Esophagus squamous epithelium (tissue), 5 donors: ENCODE measurements at places on chromosomes 1 and 21.

DNA sequence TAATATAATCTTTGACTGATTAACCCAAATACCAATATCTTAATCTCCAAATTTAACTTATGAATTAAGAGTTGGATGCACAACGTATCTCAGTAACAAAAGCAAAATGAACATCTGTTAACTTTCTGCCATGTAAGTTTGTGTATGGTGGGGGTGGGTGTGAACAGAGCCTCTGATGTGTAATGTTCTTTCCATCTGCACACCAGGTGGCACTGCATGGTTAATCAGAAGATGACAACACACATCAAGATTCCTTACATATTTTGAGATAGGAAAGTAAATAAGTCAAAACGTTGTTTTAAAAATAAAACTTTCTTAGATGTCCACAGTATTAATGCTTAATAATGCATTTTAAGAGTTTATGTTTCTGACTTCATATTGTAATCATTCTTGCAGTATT is 251.9 kb downstream of the DPYD start:
- DNase-seq, result no peak

GRCh38 chr1:18900303-18900841 is 2.0 kb downstream of the ALDH4A1 start:
- no peak for DNase-seq

- DNase-seq, result no peak
Measured at GRCh38 chr1:71232786-71233185, 152.0 kb upstream of the ZRANB2 start.

DNA sequence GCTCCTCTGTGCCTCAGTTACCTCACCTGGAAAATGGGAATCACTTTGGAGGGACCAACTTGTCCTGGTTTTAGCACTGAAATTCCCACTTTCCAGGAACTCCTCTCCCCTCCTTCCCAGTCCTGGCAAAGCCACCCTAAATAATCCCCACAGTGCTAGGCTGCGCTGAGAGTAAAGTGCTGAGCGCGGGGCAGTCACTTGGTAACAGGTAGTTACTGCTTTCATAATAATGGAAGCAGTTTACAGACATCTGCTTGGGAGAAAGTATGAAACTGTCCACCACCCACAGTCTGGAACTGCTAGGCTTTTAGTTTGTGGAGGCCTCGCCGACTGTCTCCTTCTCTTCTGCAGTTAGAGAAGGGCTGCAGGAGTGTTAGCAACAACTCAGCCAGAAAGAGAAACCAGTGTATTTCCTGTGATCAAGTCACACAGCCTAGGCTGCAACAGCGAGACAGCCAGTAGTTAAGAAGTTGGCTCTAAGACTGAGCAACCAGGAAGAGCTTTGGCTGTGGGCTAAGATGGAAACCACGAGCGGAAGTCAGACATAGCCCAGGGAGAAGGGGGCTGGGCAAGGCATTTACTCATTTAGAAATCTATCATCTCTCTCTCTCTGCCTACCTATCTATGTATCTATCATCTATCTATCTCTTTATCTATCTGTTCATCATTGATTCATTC is 30.8 kb upstream of the ABCG1 start:
- no peak for DNase-seq

DNA sequence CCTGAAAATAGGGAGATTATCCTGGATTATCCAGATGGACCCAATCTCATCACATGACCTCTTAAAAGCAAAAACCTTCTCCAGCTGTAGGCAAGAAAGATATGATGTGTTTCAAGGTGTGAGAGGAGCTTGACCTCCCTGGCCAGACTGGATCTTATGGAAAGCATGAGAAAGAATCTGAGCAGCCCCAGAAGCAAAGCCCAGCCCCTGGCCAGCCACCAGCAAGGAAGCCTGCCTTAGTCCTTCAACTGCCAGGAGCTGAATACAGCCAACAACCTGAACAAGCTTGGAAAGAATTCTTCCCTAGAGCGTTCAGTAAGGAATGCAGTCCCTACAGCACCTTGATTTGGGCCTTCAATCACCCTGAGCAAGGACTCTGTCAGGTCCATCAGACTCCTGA is 375.0 kb upstream of the CHRM3 start:
- no peak for DNase-seq

- no peak for DNase-seq
Measured at GRCh38 chr1:63888984-63889383, 115.2 kb downstream of the ROR1 start.

GRCh38 chr1:154405747-154406571 is 816 bp downstream of the IL6R start:
- no peak for DNase-seq

GRCh38 chr1:160789702-160790611 is 6.0 kb upstream of the LY9 start:
- DNase-seq, result no peak

DNA sequence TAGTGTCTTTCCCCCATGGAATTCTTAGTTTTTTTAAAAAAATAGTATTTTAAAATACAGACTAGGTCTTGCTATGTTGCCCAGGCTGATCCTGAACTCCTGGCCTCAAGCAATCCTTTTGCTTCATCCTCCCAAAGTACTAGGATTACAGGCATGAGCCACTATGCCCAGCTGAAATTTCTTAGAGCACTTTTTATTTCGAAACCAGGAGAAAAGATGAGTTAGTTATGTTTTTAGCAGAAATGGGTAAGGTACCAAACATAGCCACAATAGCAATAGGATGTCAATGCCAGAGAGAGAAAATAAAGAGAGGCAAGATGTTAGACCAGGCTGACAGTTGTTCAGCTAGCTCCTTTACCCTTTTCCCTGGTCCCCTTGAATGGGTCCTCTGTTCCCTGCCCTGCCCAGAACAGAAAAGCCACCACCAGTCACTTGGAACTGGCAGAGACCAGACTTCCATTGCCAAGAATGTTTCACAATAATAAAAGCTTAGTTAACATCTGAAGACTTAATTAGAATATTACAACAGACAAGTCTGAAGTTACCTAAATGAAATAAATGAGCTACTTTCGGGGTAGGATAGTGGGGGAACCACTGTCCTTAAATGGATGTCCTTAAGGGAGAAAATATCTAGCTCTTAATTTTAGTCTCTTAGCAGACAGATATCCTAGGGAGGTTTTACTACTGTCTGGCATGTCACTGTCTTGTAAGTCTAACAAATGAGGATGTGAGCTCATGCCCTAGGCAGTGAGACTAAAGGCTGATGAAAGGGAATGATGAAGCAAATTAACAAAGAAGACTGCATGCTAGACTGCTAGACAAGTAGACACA is 54.3 kb downstream of the ABL2 start:
- DNase-seq, result no peak

- DNase-seq, result no peak
Measured at GRCh38 chr1:212656730-212657129, 42.9 kb downstream of the BATF3 start.

DNA sequence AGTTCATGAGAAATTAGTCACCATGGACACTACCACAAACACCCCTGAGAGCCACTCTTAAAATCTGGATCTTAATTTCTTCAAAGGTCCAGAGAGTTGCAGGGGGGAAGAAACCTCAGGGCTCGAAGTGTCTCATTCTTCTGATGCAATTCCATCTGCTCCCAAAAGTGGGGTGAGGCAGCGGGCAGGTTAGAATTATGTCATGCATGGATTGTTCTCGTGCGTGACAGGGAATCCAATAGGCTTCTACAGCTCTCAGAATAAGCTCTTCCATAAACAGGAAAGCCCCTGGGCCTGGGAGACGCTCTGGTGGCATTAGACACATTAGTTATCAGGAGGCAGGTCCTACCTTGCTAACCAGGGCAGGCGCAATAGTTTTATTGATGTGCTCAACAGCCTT is 8.4 kb downstream of the ENO1 start:
- DNase-seq, result no peak

DNA sequence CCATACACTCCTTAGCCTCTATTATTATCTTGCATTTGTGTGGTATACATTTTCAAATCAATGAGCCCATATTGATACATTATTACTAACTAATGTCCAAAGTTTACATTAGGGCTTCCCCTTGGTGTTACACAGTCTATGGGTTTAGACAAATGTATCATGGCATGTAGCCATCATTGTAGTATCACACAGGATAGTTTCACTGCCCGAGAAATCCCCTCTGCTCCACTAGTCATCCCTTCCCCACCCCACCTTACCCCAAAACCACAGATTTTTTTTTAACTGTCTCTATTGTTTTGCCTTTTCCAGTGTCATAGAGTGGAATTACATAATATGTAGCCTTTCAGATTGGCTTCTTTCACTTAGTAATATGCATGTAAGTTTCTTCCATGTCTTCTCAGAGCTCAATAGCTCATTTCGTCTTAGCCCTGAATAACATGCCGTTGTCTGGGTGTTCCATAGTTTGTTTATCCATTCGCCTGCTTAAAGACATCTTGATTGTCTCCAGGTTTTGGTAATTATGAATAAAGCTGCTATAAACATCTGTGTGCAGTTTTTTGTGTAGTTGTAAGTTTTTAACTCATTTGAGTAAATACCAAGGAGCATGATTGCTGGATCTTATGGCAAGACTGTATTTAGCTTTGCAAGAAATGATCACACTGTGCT is 86.4 kb upstream of the LYST start:
- DNase-seq, result no peak

DNA sequence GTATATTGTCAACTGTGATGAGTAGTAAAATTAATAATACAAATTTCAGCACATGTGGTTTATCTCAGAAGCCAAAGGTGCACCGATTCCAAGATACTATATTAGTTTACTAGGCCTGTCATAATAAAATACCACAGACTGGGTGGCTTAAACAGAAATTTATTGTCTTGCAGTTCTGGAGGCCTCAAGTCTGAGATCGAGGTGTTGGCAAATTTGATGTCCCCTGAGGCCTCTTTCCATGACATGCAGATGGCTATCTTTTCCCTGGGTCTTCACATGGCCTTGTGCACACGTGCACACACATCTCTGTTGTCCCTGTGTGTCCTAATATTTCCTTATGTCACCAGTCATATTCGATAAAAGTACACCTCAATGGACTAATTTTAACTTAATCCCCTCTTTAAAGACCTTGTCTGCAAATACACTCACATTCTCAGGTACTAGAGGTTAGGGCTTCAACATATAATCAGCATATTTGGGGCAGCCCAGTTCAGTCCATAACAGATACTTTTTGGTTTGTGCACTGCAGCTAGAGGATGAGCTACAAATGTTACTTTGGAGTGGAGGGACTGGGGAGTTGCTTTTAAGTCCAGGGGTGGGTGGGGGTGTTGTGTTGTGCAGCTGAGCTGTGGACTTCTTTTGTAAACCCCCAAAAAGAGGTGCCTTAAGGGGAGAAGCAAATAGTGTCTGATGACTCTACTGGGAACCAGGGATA is 21.4 kb downstream of the TSNAX start:
- no peak for DNase-seq

DNA sequence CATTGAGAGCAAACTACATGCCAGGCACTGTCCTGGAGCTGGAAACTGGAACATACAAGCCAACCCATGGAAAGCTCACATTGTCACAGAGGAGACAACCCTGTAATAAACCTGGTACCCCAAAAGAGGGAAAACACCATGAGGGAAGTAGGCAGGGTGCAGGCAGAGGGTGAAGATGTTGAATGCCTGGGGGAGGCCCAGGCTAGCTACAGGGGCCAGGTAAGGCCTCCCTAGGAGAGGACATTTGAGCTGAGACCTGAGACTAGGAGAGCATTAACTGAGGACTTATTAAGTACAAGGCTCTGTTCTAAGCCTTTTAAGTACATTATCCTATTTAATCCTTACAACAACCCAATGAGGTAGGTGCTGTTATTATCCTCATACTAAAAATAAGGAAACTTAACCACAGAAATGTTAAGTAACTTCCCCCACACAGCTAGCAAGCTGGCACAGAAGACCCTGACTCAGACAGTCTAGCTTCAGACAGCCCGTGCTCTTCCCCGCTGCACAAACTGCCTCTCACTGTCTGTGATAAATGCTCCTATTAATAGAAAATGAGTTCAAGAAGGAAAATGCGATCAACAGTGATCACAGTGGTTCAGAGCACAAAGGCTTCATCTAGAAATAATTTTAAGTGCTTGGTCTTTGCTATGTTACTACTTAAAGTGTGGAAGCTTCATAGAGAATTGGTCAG is 41.8 kb downstream of the ZNF281 start:
- DNase-seq, result no peak

DNA sequence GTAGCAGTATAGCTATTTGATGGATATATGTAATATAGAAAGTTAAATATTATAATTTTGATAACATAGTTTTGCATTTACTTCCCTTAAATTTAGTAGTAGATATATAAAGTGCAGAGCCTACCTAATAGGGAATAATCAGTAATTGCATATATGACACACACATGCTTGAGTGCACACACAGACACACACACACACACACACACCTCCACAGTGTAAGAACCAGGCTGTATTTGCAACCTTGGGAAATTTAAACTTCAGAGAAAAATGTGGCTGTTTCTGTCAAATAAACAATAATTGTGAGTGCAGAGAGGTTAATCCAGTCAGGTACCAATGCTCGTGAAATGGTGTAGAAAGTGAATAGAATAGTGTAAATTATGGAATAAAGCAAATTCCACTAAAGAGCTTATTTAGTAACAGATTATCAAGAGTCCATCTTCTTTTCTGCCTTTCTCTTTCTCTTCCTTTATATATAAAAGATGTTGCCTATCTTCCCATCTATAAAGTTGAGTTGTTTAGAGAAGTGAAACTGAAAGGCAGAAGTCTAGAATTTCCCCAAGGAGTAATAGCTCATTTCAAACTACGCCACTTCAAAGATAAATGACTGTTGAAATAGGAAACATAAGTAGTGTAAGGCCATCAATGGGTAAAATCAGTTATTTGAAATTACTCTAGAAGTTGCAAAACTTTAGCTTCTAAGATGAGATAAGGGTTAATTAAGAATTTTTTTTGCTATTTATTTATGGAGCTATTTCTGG is 273.7 kb downstream of the SRGAP2C start:
- no peak for DNase-seq

- no peak for DNase-seq
Measured at GRCh38 chr1:60868901-60869663, 213.3 kb upstream of the NFIA start.

GRCh38 chr21:32802954-32803353 is 31.4 kb upstream of the PAXBP1 start:
- DNase-seq, result no peak

- no peak for DNase-seq
Measured at GRCh38 chr1:169321539-169321938, 46.1 kb downstream of the NME7 start.

GRCh38 chr21:34889676-34890469 is 159.2 kb downstream of the RUNX1 start:
- DNase-seq, result no peak

DNA sequence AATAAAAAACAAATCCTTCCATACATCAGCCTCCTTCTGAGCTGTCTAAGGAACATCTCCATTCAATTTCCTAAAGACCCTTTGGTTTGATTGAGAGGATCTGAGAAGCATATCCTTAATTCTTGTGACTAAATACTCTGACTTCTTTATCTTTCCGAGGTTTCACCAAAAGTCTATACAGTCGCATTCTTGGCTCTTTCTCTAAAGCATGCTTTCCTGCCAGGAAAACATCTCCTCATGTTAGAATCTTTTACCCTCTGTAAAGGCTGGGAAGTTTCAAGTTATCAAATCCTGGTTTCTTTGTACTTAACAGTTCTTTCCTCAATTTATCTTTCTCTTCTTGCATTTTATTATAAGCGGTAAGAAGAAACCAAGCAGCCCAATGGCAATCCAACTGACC is 630.4 kb downstream of the PTPRC start:
- DNase-seq, result no peak

GRCh38 chr1:113199760-113200455 is 126.9 kb downstream of the LRIG2 start:
- DNase-seq, result no peak
